ENCODE measurements at places on chromosomes 12 and 14.

DNA sequence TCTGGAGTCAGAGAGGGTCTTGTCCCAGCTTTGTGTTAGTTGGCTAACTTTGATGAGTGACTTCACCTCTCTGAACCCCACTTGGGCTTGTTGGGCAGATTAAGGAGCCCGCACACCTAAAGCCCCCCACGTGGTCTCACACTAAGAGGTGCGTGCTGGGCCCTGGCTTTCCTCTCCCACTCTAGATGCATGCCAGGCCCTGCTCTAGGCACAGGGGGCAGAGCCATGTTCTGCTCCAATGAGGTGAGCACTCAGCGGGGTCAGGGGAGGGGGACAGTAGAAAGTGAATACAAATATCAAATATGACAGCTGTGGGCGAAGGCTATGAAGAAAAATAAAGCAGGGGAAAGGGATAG lies 119.0 kb downstream of the GCH1 start:
- DNase-seq: no peak

- no peak for DNase-seq
Observed at GRCh38 chr12:9936591-9936990, 4.4 kb upstream of the CLEC2A start.

- peak; percentile 35 for DNase-seq
Observed at GRCh38 chr14:102554821-102555819, 37.3 kb upstream of the RCOR1 start.

DNA sequence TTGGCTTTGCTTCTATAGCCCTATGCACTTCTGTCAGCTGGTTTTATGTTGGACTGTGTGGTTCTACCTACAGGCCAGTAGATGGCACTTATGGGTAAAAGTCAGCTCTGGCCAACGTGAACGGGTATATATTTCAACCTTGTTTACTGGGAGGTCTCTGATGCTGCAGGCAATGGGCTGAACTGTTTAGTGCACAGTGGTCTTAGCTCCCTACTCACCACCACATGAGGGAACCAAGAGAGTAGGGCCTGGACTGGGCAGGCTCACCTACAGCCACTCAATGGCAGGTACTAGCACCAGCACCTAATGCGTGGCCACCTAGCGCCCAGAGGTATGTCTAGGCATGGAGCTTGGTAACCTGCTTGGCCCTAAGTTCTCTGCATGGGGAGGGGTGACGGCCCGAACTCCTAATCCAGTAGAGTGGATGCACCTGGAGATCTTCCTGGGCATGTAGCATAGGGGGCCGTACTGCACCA lies 481.8 kb downstream of the TMEM117 start:
- DNase-seq: peak; percentile 9

DNA sequence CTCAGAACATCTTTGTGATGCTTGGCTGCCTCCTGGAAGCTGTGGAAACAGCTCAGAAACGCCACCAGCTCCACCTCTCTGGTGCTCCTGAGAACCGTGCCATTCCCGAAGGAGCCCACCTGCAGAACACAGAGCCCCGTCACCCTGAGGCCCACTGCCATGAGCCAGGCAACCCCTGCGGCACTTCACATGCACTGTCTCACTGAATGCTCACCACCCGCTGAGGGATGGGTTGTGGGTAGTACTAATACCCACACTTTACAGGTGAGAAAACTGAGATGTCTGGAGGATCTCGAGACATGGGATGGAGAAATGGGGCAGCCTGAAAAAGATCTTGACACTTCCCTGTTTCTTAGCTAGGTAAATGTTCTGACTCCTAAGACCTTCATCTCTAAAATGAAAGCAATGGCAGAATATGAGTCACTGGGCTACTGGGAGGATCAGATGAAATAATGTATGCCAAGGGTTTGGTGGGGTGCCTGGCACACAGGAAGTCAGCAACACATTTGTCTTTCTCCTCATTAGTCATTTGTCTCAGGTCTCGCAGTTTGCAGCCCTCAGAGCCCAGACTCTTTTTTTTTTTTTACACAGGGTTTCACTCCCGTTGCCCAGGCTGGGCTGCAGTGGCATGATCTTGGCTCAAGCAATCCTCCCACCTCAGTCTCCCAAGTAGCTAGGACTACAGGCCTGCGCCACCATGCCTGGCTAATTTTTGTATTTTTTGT lies 5.3 kb downstream of the OASL start:
- no peak for DNase-seq

GRCh38 chr14:63902375-63902976 lies 49.7 kb downstream of the SYNE2 start:
- no peak for DNase-seq

DNA sequence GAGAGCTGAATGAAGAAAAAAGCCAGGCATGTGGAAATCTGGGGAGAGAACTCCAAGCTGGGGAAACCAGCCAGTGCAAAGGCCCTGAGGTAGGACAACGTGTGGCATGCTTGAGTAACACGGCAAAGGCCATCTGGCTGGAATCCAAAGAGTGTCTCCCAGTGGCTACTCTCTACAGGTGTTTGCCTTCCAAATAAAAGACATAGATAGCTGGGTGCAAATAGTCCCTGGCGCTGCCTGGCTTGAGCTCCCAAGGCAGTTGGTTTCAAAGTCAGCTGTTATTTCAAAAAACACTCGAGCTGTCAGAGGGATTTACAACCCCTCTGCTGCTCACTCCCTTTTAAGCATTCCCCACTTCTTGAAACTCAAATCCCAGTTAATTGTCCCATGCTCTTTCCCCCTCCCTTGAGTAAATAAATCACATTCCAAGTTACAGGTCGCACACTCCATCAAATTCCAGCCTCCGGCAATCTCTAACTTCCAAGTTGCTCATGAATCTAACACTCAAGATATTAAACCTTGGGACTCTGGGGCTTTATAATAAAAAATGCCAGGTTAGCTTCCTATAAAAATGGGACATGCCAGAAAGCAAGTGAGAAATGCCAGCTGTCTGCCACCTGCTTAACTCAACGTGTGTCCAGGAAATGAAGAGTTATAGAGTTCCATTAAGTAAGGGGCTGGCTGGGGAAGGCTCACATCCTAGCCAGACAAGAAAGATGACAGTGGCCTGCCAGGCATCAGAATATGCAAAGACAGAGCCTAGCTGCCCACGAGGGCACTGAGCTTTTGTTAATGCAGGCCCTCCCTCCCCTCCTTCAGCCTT lies 133.6 kb upstream of the NOS1 start:
- no peak for DNase-seq

DNA sequence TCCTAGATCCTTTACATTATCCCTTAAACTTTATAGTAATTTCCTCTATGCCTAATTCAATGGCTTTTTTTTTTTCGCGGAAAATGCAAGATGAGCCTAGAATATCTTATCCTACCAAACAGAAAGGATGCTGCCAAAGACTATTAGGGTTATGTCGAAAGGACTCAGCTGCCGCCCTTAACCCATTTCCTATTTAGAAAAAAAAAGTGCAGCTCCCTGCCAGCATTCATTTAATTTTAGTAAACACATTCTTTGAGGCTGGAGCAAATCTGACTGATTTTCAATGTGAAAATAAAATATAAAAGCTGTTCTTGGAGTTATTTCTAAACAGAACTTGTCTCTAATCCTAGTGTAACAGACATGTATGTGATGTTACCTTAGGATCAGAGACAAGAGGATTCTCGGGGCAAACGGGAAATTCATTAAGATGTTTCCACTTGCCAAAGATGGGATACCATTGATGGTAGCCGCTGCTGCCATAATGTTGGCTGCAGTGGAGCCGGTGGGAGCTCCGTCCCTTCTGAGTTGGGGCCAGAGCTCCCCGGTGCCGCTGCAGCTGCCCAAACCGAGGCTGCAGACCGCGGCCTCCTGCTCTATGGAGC lies 8.2 kb upstream of the A2M start:
- no peak for DNase-seq

DNA sequence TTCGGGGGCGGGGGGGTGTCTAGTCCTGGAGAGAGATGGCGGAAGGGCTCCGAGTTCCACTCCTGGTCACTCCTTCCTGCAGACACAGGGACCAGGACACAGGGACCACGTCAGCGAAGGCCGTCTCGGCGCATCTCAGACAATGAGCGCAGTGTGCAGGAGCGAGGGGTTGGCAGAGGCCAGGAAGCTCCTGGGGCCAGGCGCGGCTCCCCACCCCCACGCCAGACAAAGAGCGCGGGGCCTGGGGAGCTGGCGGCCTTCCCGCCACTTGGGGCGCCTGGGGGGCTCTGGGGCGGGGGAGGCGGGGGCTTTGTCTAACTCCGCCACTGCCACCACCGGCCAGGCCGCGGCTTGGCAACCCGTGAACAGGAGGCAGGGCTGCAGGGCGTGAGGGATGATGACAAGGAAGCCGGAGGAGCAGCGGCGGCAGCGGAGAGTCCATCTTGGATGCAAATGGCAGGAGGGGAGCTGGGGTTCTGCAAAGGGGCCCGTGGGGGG lies 2.2 kb downstream of the CDK2AP1 start:
- no peak for DNase-seq

- DNase-seq: no peak
Observed at GRCh38 chr14:68268197-68268596, 448.6 kb downstream of the RAD51B start.

- DNase-seq: no peak
Observed at GRCh38 chr14:32635061-32635719, 303.5 kb upstream of the NPAS3 start.

GRCh38 chr12:104852102-104852501 lies 106.0 kb downstream of the SLC41A2 start:
- no peak for DNase-seq

DNA sequence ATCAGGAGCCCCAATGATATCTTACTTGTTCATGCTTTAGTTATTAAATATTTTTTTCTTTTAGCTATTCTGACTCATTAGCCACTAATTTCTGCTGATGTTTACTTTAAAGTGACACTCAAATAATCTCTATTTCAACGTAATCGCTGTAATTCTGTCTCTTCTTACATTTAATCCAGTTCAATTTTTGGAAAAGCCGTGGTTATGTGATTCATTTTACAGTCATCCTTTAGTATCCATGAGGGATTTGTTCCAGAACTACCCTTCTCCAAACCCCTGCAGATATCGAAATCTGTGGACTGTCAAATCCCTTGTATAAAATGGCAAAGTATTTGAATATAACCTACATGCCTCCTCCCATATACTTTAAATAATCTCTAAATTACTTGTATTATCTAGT lies 1103.4 kb downstream of the LRFN5 start:
- DNase-seq: no peak

DNA sequence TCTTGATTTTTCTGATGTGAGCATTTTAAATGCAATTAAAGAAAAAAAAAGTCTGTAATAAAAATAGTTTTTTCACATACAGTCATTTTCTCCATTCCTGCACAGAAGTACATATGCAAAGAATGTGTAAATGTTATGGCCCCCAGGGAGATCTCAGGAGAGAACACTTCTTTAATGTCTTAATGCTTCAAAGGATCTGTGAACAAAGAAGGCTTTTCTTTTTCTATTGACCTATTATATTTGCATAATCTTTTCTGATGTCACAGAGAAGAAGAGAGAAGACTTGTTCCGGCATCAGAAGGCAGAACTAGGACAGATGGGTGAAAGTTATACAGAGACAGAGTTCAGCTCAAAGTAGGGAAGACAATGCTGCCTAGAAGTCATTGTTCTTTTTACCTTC lies 413.5 kb upstream of the STXBP6 start:
- DNase-seq: no peak

Data from NCI-H1436 treated with DMSO at 0.1 percent for 48 hours (cell line).